ENCODE measurements at places on chromosomes 4 and X. TPM values are rescaled to one million over a fixed set of nuclear protein-coding genes. Genes with fewer than 3 reads are reported as not detected.

DNA sequence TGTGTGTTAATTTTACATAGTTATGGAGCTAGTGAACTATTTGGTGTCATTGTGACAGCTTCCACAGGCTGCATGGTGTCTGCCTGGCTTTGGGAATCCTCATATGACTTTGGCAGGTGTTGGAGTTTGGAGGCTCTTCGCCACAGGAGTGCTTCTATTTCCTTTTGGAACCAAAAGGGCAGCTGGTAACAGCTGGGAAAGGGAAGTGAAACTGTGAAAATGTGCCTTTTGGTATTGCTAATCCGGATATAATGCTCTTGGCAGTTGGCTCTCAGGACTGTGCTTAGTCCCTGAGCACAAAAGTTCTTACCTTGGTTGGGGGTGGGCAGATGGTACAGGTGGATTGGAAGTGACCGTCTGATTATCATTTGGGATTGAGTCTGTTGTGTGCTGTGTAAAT lies 18.1 kb downstream of the OFD1 start:
- DNase-seq: no peak

GRCh38 chr4:646460-646859 lies 21.1 kb downstream of the PDE6B start:
- DNase-seq: no peak

CITED1 gene
- not detected for total RNA-seq

DKC1 gene
- total RNA-seq: 18.4 TPM

SPATA4 gene
- total RNA-seq: 2.8 TPM

P2RY10 gene
- 0.33 TPM for total RNA-seq

NXF2B gene
- not detected for total RNA-seq

DNA sequence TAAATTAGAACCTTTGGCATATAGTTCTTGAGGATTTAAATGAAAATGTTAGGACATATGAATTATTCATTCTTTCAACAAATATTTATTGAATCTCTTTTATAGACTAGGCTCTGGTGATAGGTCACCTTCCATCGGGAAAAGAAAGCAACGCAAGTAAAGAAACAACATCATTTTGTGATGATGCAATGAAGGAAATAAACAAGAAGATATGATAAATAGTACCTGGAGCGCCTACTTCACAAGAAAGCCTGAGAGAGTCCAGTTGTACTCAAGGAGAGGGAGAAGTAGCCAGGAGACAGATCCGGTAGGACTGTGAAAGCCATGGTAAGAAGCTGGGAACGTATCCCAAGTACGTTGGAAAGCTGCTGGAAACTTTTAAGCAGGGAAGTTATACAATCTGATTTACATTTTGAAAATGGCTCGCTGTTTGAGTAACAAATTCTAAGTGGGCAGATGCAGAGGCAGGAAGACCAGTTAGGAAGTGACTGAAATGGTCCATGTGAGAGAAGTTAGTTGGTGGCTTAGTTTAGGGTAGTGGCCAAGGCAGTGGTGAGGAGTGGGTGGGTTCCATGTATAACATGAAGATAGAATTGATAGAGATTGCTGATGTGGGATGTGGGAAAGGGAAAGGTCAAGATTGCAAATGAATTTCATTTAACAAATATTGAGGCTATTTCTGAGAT lies 17.7 kb upstream of the CPE start:
- DNase-seq: no peak

DNA sequence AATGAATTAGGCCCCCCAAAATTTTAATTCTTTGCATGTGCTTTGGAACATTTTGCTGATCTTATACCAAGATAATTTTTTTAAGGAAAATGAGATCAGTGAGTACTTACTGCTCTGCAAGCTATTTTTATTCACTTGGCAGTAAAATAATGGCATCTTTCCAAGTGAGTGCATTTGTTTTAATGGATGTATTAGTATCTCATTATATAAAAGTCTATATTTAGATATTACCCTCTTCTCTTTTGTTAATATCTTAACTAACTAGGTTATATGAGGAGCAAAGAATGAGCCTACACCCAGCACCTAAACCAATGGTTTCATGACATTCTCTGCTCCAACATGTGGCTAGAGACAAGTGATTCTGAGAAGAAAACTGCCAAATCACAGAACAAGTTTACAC lies 21.1 kb upstream of the ARAF start:
- DNase-seq: no peak

SYN1 gene
- 0.16 TPM for total RNA-seq

DNA sequence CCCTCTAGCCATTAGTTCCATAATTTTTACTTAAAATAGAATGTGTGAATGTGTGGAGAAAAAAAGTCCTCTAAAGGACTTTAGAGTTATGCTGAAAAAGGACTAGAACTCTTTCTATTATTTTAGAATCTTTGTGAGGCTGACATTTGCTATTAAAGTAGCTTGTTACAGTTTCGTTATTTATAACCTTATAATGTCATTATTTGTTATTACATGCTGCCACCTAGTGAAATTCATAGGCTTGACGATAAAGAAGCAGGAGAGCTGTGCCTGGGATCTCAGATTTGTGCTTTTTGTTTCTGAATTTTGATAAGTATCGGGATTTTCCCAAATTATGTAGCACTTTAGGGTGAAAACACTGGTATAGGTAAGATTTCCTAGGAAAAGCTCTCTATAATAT lies 38.5 kb upstream of the TAPT1 start:
- no peak for DNase-seq

SGMS2 gene
- total RNA-seq: 114 TPM

- no peak for DNase-seq
Measured at GRCh38 chr4:106587558-106587957, 219.0 kb upstream of the GIMD1 start.

DNA sequence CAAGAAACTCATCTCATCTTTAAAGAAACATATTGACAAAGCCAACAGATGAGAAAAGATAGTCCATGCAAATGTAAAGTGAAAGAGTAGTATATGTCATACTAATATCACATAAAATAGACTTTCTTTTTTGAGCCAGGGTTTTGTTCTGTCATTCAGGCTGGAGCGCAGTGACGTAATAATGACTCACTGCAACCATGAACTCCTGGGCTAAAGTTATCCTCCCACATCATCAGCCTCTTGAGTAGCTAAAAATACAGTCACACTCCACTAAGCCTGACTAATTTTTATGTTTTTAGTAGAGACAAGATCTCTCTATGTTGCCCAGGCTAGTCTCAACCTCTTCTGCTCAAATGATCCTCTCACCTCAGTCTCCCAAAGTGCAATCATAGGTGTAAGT lies 51.8 kb upstream of the TRAM1L1 start:
- no peak for DNase-seq

SPON2 gene
- total RNA-seq: 165 TPM

- DNase-seq: no peak
Measured at GRCh38 chr4:141058591-141059512, 74.4 kb downstream of the RNF150 start.

GRCh38 chr4:169404960-169405359 lies 134.2 kb upstream of the SH3RF1 start:
- DNase-seq: no peak

DNA sequence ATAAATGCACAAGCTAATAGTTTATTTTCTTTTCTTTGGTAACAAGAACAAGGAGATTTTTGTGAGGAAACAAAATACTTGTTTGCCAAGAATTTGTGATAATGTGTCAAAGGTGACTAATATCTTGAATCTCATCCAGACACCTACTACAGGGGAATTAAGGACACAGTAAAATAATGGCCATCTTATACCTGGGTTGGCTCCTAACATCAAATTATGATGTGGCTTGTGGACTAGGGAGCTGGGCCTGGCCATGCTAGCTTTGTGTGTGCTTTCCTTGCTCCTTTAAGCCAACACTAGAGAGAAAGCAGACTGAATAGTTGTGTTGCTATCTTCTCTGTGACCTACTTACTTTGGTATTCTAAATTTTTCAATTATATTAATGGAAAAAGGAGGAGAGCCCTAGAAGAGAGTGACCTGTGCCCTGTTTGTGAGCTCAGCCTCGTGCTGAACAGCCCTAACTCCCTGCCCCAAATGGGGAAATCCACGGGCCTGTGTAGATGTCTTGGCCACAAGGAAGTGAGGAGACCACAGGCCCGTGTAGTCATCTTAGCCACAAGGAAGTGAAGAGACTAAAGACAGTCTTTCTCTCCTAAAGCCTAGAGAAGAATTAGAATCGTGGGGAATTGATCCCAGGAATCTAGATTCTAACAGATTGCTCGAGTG lies 23.3 kb downstream of the ARHGAP24 start:
- peak; percentile 78 for DNase-seq

DNA sequence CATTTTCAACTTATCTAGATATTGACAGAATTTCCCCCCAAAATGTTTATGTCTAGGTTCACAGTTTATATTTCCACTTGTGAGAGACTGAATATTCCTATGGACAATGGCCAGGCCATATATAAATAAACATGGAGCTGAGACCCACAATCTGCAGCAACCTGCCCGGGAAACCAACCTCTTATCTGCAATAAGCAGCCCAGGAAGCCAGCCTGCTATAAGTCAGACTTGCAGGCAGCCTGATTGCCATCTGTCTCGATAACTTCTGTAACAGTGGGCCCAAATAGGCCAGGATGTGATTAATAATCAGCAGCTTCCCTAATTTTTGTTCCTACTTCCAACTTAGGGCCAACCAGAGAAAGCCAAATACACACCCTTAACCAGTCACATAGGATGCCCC lies 5.2 kb upstream of the NAP1L5 start:
- DNase-seq: no peak

TMSB15A gene
- total RNA-seq: 0.99 TPM

GRCh38 chrX:27680726-27681125 lies 90.6 kb downstream of the DCAF8L2 start:
- DNase-seq: no peak

GRCh38 chr4:143089291-143089690 lies 95.4 kb upstream of the USP38 start:
- no peak for DNase-seq

GRCh38 chr4:13331827-13332226 lies 152.3 kb downstream of the RAB28 start:
- no peak for DNase-seq

PITX2 gene
- not detected for total RNA-seq

GRCh38 chr4:45160951-45161350 lies 434.6 kb upstream of the GNPDA2 start:
- DNase-seq: no peak

DNA sequence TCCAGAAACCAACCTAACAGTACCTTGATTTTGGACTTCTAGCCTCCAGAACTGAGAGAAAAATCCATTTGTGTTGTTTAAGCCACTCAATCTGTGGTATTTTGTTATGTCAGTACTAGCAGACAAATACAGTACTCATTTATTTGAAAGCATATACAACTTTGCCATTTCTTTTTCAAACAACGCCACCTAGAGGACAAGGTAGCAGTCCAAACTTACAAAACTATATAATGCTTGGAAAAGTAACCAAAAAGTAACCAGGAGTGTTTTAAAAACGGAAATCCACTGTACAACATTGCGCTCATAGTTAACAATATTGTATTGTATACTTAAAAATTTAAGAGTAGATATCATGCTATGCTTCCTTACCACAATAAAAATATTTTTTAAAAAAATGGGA lies 37.0 kb upstream of the FGF13 start:
- no peak for DNase-seq

- no peak for DNase-seq
Measured at GRCh38 chr4:183348136-183348535, 25.9 kb upstream of the CLDN24 start.

DNA sequence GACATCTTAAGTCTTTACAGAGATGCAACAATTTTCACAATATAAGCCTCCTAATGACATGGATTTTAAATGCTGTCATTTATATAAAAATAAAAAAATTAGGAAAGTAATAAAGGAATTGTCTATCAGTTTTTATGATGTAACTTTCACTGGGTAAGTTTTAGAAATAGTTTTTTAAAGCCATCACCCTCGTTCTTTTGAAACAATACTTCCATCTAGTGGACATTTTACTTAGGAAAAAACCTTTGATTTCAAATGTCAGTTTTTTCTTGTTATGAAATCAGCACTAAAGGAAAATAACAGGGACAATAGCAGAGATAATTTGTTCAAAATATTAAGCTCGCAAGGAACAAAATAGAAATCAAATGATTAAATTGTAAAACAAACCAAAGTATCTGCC lies 24.3 kb upstream of the NDNF start:
- DNase-seq: no peak

- no peak for DNase-seq
Measured at GRCh38 chrX:115427861-115428410, 133.0 kb upstream of the PLS3 start.

GRCh38 chr4:106659371-106659770 lies 290.8 kb upstream of the GIMD1 start:
- DNase-seq: no peak

- DNase-seq: no peak
Measured at GRCh38 chr4:153095448-153096204, 108.6 kb upstream of the TRIM2 start.

TCP11X2 gene
- not detected for total RNA-seq

DNA sequence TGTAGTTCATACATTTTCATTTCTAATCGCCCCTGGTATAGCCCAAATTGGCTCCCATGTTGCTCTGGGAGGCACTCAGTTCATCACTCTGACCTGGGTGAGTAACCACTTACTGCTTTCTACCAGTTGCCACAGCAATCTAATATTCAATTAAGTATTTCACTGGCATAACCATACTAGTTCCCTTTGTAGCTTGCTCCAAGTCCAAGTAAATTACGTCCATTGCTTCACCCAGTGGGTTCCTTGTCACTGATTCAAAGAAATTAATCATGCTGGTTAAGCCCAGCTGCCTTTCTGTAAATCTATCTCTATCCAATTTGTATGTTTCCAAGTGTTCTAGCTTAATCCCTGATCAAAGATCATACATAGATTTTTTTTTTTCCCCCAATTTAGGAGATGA lies 92.0 kb upstream of the CBR4 start:
- no peak for DNase-seq

- DNase-seq: peak; percentile 7
Measured at GRCh38 chr4:40310225-40310624, 24.9 kb upstream of the CHRNA9 start.

DNA sequence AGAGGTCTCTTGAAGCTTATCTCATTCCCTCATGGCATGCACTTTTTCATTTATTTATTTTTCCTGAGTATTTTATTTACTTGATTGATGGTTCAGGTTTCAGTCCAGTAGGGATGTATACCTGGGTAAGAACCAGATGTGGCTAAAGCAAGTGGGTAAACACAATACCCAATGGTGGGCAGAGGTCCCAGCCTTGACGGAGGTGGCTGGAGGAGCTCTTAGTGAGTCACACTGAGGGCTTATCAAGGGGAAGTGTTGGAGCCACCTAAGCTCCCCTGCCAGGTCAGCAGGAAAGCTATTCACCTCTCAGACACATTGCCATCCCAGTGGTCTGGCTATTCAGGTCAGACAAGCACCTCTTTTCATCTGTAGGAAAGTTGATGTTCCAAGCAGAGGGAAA lies 236.2 kb upstream of the MAGEB16 start:
- no peak for DNase-seq

- no peak for DNase-seq
Measured at GRCh38 chr4:134085496-134085895, 116.1 kb downstream of the PABPC4L start.

HOPX gene
- 24.7 TPM for total RNA-seq

- no peak for DNase-seq
Measured at GRCh38 chrX:129655547-129656249, 942 bp upstream of the APLN start.
